Activated CD4-positive, alpha-beta T cell treated with anti-CD3 and anti-CD28 coated beads, Interleukin-2, amount 10 ng/mL, durations not matched to agents 24 days and 14 days (primary cell): ENCODE measurements at places on chromosomes 16 and 17.

- DNase-seq, result no peak
- no peaks in the 10 kb centered on the region for H3K36me3 ChIP-seq
- no peaks in the 10 kb centered on the region for H3K4me1 ChIP-seq
- H3K4me3 ChIP-seq, result no peak overlapping the region
- H3K27me3 ChIP-seq, result no peaks in the 10 kb centered on the region
These were observed 55.5 kb downstream of the ZNF423 start for GRCh38 chr16:49800441-49800840.

GRCh38 chr17:77317091-77317750 is 176.5 kb downstream of the SEC14L1 start:
- H3K4me1 ChIP-seq, result peaks cover 18% of the 10 kb centered on the region
- H3K27ac ChIP-seq, result no peak overlapping the region
- no peak overlapping the region for H3K4me3 ChIP-seq

DNA sequence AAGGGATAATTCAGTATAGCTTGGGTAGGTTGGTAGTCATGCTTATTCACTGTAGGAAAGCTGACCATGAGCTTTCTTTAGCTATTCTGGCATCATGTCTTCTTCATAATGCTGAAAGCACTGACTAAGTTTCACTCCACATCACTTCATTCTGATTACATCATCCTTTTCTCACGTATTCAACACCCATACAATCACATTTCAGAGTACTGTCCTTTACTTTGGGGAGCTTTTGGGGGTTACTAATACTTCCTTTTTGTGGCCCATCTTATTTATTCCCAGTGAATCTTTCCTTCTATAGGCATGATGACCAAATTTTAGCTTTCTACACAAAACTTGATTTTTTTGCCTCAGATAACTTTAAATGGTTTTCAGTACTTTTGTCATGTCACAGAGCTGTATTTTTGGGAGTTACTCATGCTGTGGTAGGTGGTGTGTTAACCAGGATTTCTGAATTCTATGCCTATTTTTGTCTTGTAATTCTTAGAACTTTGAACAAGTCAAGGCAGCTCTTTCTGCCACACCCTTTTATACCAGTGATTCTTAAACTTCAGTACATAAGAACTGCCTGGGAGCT is 23.5 kb downstream of the TADA2A start:
- H3K36me3 ChIP-seq, result peaks cover 43% of the 10 kb centered on the region
- no peaks in the 10 kb centered on the region for H3K27me3 ChIP-seq
- peak; percentile 59 for DNase-seq
- peaks cover 27% of the 10 kb centered on the region for H3K4me1 ChIP-seq
- H3K27ac ChIP-seq, result peak overlapping the region; percentile 93

DNA sequence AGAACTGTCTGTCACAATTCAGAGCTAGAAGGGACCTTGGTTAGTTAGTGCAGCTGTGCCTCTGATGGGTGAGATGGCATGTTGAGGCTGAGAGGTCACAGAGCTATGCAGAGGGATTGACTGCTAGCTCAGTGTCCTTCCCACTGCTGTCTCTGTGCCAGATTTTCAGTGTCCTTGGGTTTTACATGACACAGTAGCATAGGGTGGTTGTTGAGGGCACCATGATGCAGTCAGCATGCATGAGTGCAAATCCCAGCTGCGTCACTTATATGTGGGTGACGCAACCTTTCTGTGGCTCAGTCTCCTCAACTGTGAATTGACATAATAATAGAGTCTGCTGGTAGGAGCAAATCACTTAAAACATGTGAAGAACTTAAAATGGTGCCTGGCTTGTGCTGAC is 2.7 kb downstream of the MT1A start:
- H3K27ac ChIP-seq, result no peak overlapping the region
- peaks cover 68% of the 10 kb centered on the region for H3K27me3 ChIP-seq
- H3K4me1 ChIP-seq, result peaks cover 27% of the 10 kb centered on the region
- no peak overlapping the region for H3K4me3 ChIP-seq
- DNase-seq, result no peak
- H3K36me3 ChIP-seq, result no peaks in the 10 kb centered on the region

GRCh38 chr16:12350945-12351344 is 374.4 kb downstream of the SNX29 start:
- H3K27ac ChIP-seq, result no peak overlapping the region
- H3K4me1 ChIP-seq, result no peaks in the 10 kb centered on the region
- no peak for DNase-seq
- H3K27me3 ChIP-seq, result no peaks in the 10 kb centered on the region

DNA sequence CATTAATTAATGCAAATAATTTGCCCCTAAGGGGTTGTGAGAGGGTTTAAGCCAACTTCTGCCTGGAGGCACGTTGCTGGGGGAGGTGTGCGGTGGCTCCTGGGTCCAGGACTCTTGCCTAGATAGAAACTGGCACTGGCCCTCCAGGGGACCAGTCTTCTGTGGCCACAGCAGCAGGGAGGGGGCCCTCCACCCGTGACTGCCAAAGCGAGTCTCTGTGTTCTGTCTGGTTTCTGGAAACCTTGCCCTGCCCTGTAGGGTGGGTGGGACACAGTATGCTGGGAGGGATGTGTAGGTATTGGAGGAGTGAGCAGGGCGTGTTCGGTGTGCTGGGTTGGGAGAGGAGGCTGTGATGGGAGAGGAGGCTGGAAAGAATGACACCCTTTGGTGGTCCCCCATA is 78.8 kb downstream of the TBC1D16 start:
- no peak for DNase-seq
- peaks cover 11% of the 10 kb centered on the region for H3K27me3 ChIP-seq

DNA sequence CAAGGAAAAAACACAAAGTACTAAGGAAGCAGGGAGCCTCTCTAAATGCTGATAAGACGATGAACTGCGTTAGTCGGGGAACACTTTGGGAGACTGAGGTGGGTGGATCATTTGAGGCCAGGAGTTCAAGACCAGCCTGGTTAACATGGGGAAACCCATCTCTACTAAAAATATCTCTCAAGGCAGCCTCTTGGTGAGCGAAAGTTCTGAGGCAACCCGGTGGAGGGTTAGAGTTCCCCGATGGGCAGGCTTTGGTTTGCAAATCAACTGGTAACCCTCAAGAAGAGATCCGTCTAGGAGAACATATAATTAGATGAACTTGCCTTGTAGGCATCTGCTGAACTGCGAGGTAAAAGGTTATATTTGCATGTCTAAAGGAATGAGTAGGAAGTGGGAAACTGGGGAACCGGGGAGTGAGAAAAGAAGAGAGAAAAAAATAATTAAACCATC is 44.6 kb downstream of the WSB1 start:
- H3K4me1 ChIP-seq, result peaks cover 11% of the 10 kb centered on the region
- no peaks in the 10 kb centered on the region for H3K36me3 ChIP-seq

GRCh38 chr17:46977750-46978488 is 1.1 kb downstream of the RPRML start:
- peaks cover 47% of the 10 kb centered on the region for H3K27me3 ChIP-seq
- H3K36me3 ChIP-seq, result peaks cover 2% of the 10 kb centered on the region
- DNase-seq, result no peak
- H3K4me3 ChIP-seq, result peak overlapping the region; percentile 86
- H3K27ac ChIP-seq, result peak overlapping the region; percentile 72

DNA sequence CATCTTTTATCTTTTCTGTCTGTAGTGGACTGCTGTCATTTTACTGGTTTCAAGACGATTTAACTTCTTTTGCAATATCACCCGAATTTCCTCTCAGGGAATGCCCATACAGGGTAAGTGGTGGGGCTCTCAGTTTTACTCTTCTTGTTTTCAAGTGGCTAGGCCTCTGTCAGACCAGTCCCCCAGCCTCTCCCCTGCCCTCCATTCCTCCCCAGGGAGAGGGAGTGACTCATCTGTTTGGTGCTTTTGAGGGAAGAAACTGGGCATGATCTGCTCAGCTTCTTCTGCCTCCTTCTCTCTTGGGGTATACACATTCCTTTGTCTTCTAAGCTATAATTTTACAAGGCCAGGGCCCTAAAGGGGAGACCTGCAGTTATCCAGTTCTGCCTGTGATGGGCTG is 332.0 kb downstream of the CBLN1 start:
- H3K36me3 ChIP-seq, result no peaks in the 10 kb centered on the region
- no peak overlapping the region for H3K27ac ChIP-seq
- DNase-seq, result no peak
- no peaks in the 10 kb centered on the region for H3K27me3 ChIP-seq

- H3K4me1 ChIP-seq, result no peaks in the 10 kb centered on the region
- H3K27me3 ChIP-seq, result peaks cover 78% of the 10 kb centered on the region
- no peak overlapping the region for H3K27ac ChIP-seq
- H3K4me3 ChIP-seq, result no peak overlapping the region
- H3K36me3 ChIP-seq, result no peaks in the 10 kb centered on the region
These were observed 59.9 kb upstream of the DLX4 start for GRCh38 chr17:49908782-49909714.

- H3K4me1 ChIP-seq, result peaks cover 21% of the 10 kb centered on the region
- H3K36me3 ChIP-seq, result peaks cover 3% of the 10 kb centered on the region
- no peaks in the 10 kb centered on the region for H3K27me3 ChIP-seq
These were observed 5.7 kb downstream of the QPRT start for GRCh38 chr16:29684679-29685078.

- peaks cover 20% of the 10 kb centered on the region for H3K27me3 ChIP-seq
- no peak overlapping the region for H3K4me3 ChIP-seq
- H3K4me1 ChIP-seq, result no peaks in the 10 kb centered on the region
These were observed 47.8 kb upstream of the NLRP1 start for GRCh38 chr17:5631958-5632590.

DNA sequence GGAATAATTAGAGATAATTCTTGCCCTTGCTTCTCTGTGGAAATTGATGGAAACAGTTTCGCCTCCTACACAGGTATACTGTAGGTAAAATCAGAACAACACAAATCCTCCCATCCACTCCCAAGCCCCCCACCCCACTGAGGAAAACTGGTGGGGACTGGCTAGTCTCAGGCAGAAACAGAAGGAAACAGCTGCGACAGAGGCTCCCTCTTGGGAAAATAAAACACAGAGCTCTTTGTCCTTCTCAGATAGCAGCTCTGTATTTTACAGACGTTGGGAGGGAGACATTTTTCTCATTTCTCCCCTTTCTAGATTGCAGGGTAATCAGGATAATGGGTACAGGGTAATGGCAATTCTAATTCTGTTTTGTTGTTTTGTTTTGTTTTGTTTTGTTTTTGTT is 1.1 kb downstream of the SLFN13 start:
- H3K36me3 ChIP-seq, result peaks cover 38% of the 10 kb centered on the region
- H3K27ac ChIP-seq, result peak overlapping the region; percentile 77
- peaks cover 13% of the 10 kb centered on the region for H3K4me1 ChIP-seq
- DNase-seq, result no peak
- H3K27me3 ChIP-seq, result no peaks in the 10 kb centered on the region
